SIG-M5 (cell line): ENCODE measurements at places on chromosomes 12 and 14.

- DNase-seq = no peak
These were observed 1.4 kb upstream of the DNAJC22 start for GRCh38 chr12:49345051-49345824.

- DNase-seq = no peak
These were observed 32.5 kb downstream of the MMAB start for GRCh38 chr12:109540526-109541412.

- DNase-seq = no peak
These were observed 22.8 kb downstream of the MMP17 start for GRCh38 chr12:131850856-131851559.

DNA sequence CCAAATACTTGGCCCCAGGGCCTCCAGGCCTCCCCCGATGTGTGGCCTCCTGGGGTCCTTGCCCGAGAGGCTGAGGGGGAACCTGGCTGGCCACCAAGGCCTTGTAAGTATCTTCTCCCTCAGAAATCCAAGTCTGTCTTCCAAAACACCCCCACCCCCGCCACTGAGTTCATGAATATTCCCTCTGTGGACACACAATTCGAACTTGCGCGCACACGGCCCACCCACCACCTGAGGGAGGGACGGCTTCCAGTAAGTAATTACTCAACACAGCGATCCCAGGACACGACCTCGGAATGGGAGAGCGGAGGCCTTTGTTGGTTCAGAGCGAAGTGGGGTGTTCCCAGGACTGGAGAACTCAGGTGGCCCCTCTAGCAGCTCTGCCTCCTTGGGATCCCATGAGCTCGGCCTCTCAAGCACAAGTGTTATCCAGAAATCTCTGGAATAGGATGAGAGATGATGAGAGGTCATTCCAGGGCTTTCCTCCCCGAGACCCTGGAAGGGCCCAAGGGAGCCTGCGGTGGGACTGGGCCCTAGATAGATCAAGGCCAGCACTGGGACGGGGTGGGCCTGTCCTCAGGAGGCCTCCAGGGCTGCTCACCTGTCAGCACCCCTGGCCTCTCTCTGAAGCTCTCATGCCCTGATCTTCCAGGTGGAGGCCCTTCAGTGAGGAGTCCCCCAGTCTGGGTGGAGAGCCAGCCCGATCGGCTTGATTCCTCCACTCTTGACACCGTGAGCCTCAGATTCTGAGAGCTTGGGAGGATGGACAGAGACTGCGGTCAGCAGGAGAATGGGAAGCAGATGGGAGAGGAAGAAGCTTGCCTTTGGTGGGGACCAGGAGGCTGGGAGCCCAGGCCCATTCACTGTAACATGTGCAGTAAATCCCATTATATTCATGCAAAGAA lies 219.0 kb upstream of the RTL1 start:
- DNase-seq = no peak

- no peak for DNase-seq
These were observed 93.9 kb downstream of the DAAM1 start for GRCh38 chr14:59282378-59282765.

DNA sequence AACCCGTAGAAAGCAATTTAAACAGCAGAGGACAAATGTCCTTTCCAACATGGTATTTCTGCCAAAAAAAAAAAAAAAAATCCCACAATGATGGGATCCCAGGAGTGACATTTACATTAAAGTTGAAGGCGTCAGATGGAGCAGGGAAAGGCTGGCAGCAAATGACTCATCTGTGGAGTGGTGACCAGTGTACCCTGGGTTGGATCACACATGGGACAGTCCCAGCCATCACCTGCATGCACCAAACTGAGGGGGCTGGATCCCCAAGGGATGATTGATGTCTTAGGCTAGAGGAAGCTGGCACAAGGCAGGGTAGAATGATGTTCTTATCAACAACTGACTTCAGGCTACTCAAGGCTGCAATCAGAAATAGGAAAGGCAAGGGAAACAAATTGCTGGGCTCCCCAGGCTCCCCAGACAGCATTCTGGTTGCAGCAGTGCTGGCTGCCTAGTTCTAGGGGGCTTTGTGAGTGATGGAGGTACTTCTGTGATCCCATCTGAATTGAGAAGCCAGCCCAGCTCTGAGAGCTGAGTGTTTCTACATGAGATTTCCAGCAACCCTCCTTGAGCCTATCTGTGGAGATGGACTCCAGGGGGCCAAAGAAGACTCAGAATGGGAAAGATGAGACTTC lies 117.9 kb downstream of the DPF3 start:
- DNase-seq = no peak

DNA sequence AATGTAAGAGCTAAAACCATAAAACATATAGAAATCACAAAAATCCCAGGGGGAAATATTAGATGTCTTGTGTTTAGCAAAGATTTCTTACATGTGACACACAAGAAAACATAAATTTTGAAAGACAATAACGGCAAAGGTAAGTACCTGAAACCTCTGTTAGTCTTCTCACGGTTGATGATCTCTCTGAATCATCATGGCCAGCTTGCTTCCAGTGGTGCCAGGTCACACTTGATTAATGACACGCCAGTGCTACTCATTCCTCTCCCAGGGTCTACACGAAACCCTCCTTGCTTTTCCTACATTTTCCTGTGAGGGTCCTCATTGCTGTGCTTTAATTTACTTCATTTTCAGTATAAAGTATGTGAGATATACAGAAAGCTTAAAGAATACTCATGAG lies 114.4 kb upstream of the PARP11 start:
- DNase-seq = no peak

GRCh38 chr12:47267571-47267970 lies 187.8 kb upstream of the AMIGO2 start:
- DNase-seq = no peak

DNA sequence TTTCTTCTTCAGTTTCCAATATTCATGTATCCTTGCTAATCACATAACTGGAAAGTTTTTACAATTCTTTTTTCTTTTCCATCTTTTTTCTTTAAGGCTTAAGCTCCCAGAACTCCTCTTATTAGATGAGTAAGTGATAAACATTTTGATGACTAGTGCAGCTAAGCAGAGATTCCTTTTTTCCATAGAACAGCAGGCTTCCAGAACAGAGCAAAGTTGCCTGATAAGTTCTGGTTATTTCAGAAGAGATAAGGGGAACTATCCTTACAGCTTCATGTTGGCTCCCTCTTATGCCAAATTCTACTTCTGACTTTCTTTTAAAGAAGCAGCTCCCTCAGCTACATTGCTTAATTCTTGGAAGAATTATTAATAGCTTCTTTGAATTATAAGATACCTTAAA lies 194.7 kb upstream of the FAR2 start:
- DNase-seq = no peak

GRCh38 chr12:124379938-124380754 lies 85.3 kb downstream of the RFLNA start:
- DNase-seq = no peak

GRCh38 chr12:101854747-101855146 lies 22.6 kb upstream of the DRAM1 start:
- no peak for DNase-seq

DNA sequence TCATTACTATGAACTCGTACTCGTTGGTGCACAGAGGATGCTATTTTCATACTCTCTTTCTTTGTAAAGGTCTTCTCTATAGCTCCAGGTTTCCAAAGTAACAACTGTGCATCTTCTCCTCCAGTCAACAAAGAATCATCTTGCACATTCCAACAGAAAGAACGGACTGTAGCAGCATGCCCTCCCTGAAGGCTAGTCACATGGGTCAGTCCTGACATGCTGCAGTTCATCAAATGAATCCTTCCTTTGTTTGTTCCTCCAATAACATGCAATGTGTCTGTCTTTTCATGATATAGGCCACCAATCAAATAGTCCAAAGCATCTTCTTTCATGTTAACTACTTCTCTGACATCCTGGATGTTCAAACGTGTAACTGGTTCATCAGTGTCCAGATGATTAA lies 42.9 kb downstream of the WDR89 start:
- DNase-seq = no peak

- DNase-seq = no peak
These were observed 75.3 kb downstream of the RCOR1 start for GRCh38 chr14:102667703-102668102.

DNA sequence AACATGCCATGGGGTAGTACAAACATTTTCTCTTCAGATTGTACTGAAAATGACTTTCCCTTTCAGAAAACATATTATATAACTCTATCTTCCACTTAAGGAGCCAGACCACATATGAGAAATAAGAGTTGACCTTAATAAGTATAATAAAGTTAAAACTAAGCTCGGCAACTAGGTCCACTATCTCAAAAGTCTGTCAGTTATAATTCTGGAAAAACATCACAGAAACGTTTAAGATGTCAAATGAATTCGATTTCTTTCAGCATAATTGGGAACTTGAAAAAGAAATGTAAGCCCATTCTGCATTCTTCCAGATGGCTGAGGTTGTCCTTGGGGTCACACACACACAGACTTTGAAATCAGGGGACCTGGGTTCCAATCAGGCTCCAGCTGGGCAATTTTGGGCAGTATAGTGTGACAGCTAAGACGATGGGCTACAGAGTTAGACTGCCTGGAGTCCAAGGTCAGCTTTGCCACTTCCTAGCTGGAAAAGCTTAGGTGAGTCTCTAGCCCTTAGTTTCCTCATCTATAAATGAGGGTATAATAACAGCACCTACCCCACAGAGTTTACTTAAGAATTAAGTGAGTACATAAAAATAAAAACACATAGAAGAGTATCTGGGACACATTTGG lies 75.6 kb downstream of the PPP2R5E start:
- DNase-seq = no peak

DNA sequence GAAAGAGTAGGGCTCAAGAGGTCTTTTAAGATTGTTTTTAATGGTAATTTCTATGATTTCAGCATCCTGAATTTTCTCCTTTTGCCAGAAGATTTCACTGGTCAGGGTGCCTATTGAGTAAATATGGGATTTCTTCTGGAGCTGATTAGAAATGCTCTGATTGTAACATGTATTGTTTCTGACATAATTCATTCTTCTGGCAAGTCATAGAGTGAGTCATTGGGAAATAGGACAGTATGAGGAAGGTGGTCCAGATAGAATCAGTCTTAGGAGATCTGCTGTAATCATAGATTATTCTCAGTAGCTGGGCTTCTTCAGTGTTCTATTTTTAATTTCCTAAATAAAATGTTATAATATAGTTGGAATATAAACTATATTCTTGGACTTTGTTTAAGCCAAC lies 182.0 kb upstream of the NAV3 start:
- no peak for DNase-seq

- DNase-seq = no peak
These were observed 85.8 kb downstream of the ATP23 start for GRCh38 chr12:58026897-58027891.

GRCh38 chr14:48723841-48724495 lies 862.2 kb downstream of the RPS29 start:
- DNase-seq = no peak

DNA sequence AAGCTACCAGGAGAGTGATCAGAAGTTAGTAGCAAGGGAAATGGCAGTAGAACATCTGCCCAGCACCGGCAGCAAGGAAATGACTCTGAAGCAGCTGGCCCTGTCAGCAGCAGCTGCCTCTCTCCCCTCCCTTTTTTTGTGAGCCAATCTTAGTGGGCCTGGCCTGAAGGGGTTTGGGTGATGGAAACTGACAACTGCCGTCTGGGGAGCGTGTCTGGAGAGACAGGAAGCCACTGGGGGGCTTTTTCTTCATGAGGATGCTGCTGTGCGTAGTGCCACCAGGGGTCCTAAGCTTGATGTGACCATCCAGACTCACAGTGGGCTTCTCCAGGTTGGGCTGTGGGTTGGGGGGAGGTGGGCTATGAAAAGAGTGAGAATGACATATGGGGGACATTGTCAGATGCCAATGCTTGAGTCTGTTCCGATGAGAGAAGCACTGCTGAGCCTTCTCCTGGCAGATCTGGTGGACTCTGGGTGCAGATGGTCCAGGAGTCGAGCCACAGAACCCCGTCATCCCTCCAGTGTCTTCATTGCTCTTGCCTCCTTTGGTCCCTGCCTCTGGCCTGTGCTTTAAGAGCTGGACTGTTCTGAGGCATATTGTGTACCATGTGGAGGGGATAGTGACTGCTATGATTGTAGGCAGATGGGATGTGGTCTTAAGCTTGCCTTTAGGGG lies 87.6 kb upstream of the HIF1A start:
- no peak for DNase-seq
